ENCODE measurements at places on chromosomes 1 and 21.

DNA sequence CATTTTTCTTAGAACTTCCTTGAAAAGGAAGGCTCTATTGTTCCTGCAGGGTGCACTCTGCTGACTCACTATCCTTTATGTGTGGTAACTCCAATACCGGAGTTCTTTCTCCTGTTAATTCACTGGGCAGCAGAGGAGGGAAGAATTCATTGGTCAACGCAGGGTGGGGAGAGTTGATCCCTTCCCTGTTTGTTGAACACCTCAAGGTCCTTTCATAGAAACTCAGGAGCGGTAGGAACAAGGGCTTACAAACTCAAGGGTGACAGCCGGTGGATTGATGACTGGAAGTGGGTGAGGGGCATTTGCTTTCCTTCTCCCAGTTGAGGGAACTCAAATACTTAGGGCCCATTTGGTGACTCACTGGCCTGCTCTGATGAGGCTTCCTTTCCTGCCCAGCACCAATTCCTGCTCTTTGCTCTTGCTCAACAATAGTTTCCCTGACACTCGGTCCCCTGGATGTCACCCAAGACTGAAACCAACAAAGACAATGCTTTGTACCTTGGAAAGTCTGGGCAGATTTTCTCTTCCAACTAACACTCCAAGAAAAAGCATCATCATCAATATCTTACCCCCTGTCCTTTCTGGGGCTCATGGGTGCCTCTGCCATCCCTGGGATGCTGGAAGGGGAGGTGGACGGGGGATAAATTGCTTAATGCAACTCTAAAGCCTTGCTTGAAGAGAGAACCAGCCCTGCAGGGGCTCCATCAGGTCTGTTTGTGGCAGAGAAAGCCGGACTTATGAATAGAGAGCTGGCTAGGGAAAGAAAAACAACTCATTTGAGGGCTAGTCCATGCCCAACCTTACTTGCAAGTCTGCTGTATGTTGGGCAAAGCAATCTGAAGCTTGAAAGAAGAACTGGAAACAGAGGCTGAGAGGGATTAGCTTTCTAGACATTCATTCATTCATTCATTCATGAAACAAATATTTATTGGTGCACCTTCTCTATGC is 9.3 kb downstream of the SLC26A9 start:
- DNase-seq: peak; percentile 57

GRCh38 chr1:24903560-24903954 is 26.5 kb downstream of the RUNX3 start:
- DNase-seq: no peak

- no peak for DNase-seq
Measured at GRCh38 chr1:37708471-37708870, 16.2 kb downstream of the CDCA8 start.

DNA sequence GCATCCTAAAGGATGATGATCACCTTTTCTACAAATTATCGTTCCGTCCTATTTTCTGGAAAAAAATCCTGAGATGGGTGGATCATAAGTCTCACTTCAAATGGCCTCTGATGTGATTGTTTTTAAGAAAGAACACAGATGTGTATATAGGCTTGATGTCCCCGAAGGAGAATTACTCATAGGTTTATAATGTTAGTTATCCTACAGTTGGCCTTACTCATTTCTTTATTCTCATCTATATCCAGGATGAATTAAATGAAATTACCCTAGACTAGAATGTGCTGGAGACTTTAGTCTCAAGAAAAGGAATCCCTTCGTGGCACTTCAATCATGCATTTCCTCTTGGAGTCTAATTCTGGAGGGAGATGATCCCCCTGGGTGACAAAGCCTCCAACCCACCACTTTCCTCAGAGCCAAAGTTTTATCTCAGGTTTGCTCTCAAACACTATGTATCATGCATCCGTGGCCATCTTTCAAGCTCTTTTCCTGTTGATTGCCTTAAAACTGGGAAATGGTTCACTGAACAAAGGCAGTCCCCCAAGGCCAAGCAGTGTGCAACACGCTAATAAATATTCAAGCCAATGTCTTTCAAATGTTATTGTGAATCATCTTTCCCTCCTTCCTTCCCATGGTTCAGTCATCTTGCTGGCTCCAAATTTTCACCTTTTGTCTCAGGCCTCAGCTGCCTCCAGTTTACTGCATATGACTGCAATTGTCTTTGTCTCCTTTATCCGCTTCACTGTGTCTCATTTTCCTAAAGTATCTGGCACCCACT is 32.5 kb upstream of the SMYD2 start:
- no peak for DNase-seq

- DNase-seq: no peak
Measured at GRCh38 chr1:77986810-77987209, 7.9 kb upstream of the FUBP1 start.

- DNase-seq: no peak
Measured at GRCh38 chr1:27928216-27928954, 6.4 kb upstream of the SMPDL3B start.

- no peak for DNase-seq
Measured at GRCh38 chr1:6144647-6145395, 35.3 kb downstream of the CHD5 start.

DNA sequence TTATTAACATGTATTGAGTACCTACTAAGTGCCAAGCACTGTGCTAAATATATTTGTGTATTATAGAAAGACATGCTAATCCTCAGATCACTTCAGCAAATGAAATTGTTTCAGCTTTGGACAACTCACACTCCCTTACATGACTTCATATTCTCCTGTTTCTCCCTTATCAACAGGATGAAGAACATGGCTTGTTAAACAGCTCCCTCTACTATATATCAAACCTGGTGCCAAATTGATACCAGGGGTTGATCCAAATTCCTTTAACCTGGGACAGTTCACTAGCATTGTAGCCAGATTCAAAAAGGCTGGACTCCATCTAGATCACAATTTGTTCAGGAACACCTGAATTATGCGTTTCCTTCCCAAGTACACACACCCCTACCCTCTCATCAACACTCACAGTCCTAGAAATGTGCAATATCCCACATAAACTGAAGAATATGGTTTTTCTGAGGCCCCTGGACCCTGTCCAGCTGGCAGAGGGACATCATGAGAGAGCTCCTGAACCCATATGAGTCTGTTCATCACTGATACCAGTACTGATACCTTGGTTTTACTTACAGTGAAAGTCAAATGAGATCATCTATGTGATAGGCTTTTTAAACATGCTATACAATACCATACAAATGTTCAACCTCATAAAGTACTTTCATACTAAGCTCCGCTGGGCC is 47.0 kb upstream of the PALMD start:
- peak; percentile 15 for DNase-seq

GRCh38 chr1:202540448-202540847 is 169.8 kb downstream of the SYT2 start:
- no peak for DNase-seq

DNA sequence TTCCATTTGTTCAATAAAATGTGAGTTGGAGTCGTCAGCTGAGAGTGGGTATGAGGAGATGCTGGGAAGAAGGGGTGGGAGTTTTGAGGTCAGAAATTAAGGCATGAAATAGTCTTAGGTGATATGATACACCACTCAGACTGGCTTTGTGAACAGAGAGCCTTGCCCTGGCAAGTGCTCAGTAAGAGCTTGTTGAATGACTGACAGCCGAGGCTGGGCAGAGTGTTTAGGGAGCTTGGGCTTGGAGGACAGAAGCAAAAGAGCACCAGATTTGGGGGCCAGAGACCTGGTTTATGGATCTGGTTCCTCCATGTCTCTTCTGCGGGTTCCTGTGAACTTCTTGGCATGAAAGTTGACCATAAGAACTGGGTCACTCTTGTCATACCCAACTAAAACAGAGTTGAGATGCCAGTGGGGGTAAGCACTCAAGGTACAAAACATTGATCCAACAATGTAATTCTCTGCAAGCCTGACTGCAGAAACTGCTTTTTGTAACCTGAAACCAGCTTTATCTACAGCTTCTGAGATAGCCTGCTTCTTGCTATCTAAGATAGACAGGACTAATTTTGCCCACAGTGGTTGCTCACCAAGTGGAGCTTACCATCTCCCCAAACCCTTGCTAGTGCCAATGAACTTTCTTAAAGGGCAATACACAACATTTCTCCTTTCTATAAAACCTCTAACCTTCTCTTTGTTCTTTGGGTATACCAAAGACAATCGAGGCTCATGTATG is 126.4 kb downstream of the TENT5C start:
- DNase-seq: no peak

GRCh38 chr1:23910553-23911246 is 2.5 kb downstream of the CNR2 start:
- no peak for DNase-seq

DNA sequence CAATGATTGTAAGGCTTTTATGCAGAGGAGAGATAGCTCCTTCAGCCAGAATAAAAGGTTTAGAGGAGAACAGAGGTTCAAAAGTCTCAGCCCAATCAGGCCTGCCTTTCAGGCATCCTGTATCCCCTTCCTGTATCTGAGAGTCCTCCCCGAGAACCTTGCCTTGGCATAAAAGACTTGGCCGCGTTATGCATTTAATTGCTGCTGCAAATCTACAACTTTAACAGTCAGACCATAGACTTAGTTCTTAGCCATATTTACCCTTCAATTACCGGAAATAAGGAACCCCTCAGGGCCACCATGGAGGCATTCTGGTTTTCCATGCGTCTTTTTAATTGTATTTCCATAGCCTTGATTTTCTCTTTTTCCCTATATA is 18.3 kb upstream of the HYI start:
- no peak for DNase-seq

DNA sequence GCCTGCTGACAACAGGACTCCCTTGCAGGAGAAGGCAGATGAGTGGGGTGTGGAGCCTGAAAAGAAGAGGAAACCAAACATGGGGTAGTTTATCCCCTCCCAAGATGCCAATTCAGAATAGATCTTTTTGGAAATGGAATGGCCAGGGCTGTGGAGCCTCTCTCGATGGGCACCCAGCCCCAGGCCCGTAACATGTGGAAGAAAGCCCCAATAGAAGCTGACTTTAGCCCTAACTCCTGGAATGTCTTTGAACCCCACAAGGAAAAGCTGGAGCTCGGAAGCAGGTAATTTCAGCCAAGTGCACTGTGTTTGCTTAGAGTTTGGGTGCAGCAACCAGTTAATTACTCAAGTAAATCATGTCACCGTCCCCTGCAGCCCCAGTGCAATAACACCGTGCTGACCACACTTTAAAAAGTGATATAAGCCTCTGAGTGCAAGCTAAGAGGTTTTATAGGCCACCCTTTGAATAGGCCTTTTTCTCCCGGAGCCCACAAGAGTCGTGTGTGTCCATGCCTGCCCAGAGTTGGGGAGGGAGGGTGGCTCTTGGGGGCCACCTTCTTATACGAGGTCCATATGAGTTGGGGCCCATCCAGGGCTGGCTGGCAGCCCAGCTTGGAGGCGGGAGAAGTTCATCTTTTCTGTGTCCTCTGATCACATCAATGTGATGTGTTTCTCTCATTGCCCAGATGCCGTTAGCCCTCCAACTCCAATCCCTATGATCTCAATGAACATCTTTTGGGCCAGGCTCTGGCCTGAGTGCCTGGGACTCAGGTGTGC is 153.2 kb downstream of the TRABD2B start:
- no peak for DNase-seq

DNA sequence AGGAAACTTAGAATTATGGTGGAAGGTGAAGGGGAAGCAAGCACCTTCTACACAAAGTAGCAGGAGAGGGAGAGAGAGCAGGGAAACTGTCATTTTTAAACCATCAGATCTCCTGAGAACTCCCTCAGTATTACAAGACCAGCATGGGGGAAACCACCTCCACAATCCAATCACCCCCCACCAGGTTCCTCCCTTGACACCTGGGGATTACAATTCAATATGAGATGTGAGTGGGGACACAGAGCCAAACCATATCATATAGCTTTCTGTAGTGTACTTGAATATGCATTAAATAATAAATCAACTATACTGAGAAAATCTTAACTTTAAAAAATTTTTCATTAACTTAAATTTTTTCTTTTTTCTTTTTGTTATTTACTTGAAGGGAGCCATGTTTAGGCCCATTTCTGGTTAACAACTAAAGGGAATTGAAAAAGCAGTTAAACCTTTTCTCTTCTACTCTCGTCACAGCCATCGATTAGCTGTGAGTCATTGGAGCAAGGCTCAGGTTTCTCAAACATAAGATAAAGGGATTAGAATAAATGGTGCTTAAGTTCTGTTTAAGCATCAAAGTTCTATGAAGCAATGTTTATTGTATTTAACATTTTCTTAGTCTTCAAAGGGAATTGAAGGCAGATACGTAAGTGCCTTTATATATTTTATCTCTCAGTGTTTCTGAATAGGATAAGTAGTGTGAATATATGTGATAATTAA is 72.2 kb upstream of the DPT start:
- DNase-seq: no peak

DNA sequence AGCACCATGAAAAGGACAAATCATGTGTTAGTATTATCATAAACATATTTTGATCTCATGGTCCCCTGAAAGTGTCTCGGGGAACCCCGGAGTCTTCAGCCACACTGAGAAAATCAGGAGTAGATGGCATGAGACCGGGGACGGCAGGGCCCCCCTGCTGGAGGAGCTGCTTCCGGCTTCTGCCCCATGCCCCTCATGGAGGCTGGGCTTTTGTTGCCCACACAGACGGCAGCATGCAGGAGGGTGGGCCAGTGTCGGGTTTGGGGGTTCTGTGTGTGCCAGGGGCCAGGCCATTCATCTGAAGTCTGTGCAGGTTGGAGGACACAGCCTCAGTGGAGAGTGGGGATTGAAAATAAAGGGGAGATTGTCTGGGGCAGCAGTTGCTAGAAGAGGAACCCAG is 75.1 kb upstream of the CD34 start:
- DNase-seq: no peak

DNA sequence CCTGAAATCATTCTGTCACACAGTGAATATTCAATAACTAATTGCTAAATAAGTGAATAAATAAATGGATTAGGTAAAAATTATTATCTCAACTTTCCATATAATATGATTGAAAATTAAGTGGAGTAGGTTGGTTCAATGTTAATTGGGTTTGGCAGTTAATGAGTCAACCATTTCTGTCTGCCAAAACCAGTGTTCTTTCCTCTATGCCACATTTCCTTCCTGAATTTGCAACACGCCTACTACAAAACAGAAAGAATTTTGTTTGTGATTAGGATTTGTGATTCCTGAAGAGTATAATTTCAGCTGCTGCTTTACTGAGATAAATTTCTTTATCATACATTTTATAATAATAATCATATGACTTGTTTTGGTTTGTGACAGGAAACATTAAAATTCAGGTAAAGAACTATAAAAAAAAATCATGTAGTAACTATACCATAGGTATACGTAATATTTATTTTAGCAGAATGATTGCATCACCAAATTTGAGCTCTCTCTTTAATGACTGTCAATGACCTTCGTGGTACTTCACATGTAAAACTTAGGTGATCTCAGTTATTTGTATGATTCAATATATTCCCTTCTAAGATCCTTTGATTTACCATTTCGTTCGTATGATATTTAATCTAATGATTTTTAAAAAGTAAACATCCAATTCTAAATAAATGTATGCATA is 241.3 kb downstream of the KCNT2 start:
- DNase-seq: no peak

DNA sequence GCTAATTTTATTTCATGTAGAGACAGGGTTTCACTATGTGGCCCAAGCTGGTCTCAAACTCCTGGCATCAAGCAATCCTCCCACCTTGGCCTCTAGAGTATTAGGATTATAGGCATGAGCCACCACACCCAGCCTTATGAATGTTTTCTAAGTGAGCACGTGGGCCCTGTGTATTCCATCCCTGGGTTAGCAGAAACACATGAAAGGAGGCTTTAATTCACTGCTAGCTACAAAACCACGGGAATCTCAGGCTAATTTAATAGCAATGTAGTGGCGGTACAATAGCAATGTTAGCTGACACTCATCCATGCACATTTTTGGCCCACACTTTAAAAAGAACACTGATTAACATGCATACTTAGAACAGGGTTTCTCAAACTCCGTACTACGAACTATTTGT is 32.0 kb downstream of the VTCN1 start:
- DNase-seq: no peak

All from mesenchymal stem cell (in vitro differentiated cells and primary cell).